Activated naive CD8-positive, alpha-beta T cell treated with anti-CD3 and anti-CD28 coated beads, Interleukin-2, amount 50 U/mL, for 16 hours (primary cell): ENCODE measurements at places on chromosomes 11 and 22.
A peak's percentile ranks its signal among the peaks of the same experiment; 100 is the strongest.

DNA sequence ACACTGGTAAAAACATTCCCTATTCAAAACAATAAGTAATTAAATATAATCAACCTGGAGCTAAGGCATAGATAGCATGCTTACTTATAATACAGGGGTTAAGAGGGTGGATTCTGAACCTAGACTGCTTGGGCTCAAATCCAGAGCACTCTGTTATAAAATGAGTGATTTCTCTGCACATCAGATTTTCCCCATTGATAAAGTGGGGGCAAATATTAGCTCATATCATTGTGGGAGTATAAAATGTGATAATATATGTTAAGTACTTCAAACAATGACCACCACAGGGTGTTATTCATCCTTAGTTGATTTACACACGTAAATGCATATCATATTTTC lies 139.4 kb downstream of the LUZP2 start:
- no peak for DNase-seq

DNA sequence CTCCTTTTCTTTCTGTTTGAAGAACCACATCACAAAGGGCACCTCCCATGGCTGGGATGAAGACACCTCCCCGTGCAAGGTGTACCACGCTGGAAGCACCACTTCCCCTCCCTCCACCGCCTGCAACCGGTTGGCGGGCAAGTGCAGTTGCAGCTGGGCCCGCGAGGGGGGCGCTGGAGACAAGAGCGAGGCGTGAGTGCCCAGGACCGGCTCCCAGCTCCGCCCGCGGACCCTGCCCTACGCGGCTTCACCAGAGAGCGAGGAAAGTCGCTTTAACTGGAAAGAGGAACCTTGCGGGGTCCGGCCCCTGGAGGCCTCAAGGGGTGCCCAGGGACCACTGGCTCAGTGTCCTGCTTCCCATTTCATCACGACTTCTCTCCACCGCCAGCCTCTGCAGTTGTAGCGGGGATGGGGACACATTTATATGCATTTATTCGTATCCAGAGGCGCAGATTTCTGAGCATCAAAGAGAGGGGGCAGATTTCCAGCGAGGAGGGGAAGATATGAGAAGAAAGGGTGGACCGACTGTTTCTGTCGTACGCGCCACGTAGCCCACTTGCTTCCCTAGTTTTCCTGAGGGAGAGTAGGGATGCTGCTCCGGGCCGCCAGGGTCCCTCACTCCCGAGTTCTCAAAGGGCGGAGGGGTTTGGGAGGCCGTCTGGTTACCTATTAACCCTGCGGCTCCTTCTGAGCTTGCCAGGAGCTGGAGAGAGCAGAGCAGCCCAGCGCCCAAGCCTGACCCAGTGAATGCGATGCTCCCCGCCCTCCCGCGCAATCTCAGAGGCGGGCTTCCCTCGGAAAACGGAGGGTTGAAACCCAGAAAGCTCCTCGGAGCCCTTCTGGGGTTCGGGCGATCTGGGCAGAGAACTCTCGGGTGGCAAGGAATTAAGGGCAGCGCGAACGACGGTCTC lies 3.5 kb downstream of the ESAM start:
- no peak for DNase-seq

- DNase-seq, result no peak
Observed at GRCh38 chr11:82356316-82356715, 377.3 kb downstream of the FAM181B start.

DNA sequence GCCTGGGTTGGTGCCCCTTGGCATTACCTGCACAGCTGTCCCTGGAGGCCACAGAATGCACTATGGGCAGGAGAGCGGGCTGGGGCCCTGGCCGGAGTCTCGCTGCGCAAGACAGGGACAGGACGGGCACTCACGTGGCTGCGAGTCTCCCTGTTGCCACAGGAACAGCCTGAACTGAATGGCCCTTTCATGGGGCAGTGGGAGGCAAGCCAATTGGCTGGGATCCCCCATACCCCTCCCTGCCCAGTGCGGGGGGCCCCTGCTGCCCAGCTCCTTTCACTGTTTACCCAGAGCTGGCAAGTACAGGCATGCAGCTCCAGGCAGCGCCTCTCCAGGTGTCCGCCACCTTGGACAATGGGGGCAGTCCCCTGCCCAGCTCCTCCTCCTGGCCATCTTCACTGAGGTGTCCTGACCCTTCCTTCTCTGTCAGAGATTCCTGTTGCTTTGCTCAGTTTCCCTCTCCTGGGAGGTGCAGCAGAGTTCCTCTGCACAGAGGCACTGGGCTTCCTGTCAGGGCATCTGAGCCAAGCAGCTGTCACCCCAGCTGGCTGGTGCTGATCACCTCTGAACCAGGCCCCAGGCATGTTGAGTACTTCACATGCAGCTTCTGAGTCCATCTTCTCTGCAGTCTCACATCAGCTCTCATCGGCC lies 5.2 kb downstream of the USP2 start:
- no peak for DNase-seq

GRCh38 chr22:32313532-32313931 lies 44.1 kb upstream of the RFPL3 start:
- DNase-seq, result no peak

DNA sequence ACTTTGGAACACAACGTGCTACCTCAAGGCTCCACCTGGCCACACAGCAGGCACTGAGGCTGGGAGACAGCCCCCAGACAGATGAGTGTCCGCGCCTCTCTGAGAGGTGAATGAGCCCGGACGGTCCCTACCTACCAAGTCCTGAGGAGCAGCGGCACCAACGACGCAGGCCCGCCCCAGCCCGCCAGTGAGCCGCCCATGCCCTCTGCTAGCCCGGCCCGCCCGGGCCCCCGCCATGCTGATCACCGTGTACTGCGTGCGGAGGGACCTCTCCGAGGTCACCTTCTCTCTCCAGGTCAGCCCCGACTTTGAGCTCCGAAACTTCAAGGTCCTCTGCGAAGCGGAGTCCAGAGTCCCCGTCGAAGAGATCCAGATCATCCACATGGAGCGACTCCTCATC lies at the start of gene DDI1:
TSS of gene DDI1 (plus strand) at position 53 of the 400 bp plus-strand sequence. CDS start at position 236, 183 bp downstream.
- DNase-seq, result no peak

- DNase-seq, result no peak
Observed at GRCh38 chr11:1055109-1055703, 18.7 kb upstream of the MUC6 start.

GRCh38 chr11:96188243-96189006 lies 154.6 kb downstream of the MAML2 start:
- peak; percentile 16 for DNase-seq

- DNase-seq, result no peak
Observed at GRCh38 chr11:44597358-44598012, 32.0 kb downstream of the CD82 start.

GRCh38 chr22:42928969-42929837 lies 72.1 kb upstream of the ARFGAP3 start:
- DNase-seq, result no peak

GRCh38 chr11:87307101-87307500 lies 269.4 kb downstream of the TMEM135 start:
- DNase-seq, result no peak

DNA sequence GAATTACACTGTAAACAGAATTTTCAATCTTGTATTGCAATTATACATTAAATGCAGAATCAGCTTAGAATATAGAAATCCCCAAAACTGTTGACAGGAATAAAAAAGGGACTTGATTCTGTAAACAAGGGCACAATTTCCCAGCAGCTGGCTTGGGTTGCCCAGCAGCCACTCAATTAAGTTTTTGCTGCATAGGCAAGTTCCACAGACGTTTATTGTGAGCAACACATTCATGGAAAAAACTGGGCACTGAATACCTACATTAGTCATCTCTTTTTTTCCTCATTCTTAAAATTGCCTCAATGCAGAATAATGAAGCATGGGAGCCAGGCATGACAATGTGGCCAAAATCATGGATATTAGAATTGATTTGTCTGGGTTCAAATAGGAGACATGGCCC lies 421.8 kb upstream of the ANO5 start:
- DNase-seq, result no peak

GRCh38 chr22:23094260-23094659 lies 23.9 kb downstream of the GNAZ start:
- DNase-seq, result no peak

DNA sequence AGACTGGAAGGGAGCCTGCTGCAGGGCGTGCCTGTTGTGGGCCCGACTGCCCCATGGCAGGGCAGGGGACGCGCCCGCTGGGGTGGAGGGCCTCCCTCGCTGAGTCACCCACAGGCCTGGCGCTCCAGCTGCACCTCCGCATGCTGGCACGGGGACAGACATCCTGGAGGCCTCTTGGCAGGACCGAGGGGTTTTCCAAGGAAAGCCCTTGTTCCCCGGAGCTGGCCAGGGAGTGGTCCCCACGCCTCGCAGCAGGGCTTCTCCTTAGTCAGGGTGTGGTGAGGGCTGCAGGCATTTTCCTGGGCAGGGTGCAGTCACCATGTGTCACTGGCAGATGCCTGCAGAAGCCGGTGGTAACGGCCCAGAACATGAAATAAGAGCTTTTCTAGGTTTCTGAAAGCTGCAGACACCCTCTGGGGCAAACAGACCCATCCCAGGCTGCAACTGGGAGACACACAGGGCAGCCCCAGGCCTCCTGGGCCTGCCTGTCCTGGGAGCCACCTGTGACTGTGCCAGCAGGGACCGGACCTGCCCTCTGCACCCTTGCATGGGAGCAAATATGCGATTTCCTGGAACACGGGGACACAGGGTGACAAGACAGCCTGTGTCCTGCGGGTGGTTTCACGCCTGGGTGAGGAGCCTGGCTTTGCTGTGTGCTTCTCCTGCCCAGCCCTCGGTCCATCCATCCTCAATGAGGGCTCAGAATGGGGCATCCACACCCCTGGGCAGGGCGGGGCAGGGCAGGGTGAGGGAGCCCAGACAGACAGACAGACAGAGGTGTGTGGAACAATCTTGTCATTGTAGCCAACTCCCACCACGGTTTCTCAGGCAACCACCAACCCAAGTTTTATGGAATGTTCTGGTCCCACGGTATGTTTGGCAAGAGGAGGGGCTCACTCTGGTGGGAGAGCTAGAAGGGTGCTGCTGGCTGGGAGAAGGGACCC lies 43.2 kb upstream of the FADD start:
- DNase-seq, result no peak

GRCh38 chr11:128694618-128695481 lies 978 bp downstream of the FLI1 start:
- no peak for DNase-seq

DNA sequence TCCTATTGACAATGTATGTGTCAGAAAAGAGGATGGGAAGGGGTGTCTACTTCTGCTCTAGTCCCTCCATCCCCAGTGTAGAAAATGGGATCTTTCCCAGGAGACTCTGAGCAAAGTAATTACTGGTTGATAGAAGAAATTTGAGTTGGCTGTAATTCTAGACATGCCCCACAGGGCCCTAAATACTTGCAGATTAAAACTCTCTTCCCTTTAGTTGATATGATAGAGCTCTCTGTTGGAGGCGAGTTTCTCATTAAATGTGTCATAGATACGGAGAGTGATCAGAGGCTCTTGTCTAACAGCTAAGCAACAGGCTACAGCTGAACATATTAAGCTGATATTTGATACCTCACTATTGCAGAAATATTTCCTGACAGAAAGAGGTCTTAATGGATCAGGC lies 32.9 kb downstream of the OR52E1 start:
- no peak for DNase-seq

DNA sequence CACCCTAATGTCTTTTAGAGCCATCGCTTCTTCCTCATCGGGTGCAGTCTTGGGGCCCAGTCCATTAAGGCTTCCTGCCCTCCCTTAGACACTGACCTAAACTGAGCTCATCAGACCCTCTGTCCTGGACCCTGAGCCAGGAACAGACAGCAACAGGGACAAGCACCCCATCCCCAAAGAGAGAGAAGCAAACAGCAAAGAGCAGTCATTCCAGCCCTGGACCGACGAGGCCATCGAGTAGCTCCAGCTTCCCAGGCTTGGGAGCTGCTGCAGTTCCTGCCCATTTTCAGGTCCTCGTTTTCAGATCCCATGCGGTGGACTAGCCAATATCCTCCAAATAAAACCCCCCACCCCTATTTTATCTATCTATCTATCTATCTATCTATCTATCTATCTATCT lies 25.8 kb upstream of the CACNG2 start:
- DNase-seq, result no peak

DNA sequence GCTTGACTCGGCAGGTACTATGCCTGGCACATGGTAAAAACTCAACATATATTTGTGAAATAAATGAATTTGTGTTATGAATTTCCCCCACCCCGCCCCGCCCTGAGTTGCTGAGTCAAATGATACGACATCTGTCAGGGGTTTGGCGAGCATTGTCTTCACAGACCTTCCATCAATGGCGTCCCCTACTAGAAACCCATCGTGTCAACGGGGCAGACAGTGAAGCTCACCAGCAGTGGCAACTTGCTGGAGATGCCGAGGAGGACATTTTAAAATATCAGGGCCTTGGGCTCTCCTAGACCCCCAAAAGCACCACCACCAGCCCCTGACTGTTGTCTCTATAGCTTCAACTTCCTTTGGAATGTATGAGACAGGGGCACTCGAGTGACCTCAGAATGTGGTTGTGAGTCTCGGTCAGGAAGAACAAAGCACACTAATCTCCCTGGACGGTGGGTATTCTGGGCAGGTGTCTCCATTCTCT lies 761 bp upstream of the NXF1 start:
- DNase-seq, result no peak

DNA sequence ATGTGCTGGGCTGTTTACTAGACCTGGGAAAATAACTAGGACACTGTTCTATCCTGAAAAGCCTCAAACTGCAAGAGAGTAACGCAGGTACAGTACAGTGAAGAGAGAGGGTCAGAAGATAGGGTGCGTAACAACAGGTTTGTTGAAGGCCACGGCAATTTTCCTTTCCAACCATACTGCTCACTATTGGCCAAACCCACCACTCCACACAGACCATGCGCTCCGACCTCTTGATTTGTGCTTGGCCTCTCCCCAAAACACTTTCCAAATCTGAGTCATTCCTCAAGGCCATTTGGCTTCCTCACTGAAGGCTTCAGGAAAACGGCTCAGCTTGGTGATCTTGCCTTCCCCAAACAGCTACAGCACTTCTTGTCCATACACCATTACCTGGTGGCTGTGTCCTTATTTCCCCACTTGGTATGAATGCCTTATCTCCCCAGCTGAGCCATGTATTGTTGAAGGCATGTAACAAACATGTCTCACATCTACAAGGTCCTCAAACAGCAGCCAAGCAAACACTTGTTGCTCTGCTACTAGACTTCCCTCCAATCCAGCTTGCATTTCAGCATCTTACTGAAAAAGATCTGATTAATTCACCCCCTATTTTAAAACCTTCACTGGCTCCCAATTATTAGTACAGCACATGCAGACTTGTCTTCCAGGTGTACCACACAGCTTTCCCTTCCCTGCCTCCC lies 40.9 kb downstream of the TCF20 start:
- no peak for DNase-seq

DNA sequence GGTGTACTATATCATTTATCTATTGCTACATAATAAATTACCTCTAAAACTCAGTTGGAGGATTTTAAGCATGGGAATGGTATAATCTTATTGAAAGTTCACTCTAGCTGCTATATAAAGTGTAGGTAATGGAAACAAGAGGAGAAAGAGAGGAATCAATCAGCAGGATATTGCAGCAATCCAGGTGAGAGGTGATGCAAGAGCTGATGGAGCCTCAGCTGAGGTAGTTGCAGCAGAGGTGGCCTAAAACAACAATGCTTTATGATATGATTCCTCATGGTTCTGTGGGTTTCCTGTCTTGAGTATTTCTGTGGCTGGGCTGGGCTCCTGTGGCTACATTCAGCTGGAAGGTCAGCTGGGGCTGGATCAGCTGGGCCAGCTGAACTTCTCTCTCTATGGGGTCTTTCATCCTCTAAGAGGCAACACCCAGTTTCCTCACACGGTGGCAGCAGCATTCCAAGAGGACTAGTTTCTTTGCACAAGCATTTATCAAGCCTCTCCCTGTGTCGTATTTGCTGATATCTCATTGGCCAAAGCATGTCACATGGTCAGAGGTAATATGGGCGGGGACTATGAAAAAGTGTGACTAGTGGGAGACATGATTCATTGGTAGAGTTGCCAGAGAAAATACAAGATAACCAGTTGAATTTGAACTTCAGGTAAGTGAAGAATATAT lies 135.4 kb upstream of the LARGE1 start:
- DNase-seq, result no peak
